ENCODE measurements at places on chromosomes 11 and 22. TPM values are rescaled to one million over a fixed set of nuclear protein-coding genes. Genes with fewer than 3 reads are reported as not detected.

DNA sequence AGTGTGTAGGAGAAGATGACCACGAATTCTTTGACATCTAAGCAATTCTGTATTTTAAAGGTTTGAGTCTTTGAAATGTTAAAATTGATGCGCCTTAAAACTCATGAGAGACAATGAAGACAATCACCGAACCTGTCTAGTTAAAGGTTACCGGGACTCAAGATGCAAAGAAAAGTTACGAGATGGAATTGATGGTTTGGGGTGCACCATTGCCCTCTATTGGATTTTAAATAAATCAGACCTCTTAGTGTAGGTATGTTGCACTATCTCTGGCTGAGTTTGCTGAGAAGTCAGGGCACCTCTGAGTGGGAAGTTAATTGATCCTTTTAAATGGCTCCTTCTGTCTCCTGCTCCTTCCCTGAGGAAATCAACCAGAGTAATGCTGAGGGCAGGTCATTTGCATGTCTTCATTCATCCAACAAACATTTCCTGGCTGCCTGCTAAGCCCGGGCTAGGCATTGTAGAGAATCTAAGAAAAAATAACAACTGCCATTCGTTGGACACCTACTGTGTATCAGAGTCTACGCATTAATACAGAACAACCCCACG is 19.4 kb upstream of the TMA7B start:
- no peak for DNase-seq

DNA sequence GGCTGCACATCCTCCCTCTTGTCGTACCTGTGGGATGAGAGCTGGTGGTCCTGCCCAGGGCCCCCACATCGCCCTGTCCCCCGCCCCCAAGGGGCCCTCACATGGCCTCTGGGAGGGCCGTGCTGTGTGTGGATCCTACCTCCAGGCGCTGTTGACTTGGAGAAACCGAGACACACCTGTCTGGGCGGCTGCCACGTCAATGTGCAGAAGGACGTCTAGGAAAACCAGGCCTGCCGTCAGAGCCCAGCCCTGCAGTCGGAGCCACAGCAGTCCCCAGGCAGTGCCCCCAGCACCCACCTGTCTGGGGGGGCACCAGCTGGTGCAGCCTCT is 14.2 kb downstream of the ALG12 start:
- no peak for DNase-seq

DNA sequence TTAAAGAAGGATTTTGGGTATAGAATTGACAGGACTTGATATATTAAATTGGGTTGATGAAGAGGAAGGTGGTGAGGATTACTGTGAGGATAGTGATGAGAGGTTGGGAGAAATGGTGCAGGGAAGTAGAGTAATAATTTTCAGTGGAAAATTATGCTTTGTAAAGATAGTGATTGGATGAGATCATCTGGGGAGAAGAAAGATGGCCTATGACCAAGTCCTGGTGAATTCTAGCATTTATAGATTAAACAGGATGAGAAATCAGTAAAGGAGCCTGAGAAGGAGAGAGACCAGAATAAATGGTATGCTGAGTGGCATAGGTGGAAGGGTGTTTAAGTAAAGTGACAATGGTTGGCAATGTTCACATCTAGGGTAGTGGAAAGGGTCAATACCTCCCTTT is 15.0 kb downstream of the IPO7 start:
- no peak for DNase-seq

SREBF2 gene
- polyA plus RNA-seq: 183 TPM

SYT9 gene
- polyA plus RNA-seq: 1.5 TPM

GAL3ST1 gene
- polyA plus RNA-seq: 32.1 TPM
